Stimulated activated CD8-positive, alpha-beta memory T cell treated with anti-CD3 and anti-CD28 coated beads, Interleukin-15, amount 100 ng/mL, for 4 hours (primary cell): ENCODE measurements at places on chromosomes 3 and 15.

DNA sequence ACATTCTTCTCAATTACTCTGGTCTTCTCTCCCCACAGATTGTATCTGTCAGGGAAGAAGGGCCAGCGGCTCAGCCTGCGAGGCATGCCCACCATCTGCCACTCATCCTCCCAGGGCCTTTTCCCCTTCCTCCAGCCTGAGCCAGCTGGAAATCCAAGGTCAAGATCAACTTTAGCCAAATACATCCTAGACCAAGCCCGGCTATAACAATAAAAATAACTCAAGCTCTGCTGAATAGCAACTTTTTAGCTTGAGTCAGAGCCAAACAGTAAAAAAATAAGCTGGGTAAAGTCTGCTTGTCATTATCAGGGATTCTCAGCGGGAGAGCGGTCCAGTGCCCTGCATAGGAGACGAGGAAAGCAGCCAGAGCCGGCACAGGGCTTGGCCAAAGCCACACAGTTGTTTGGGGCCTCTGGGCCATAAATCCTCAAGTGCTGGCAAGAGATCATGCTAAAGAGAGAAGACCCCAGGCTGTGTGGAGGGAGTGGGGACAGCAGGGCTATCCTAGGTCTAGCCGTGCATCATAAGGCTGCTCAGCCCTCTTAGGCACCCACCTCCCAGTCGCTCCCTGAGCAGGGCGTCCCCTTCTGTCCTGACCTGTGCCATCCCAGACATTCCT is 76.2 kb upstream of the HERC1 start:
- DNase-seq, result no peak

GRCh38 chr15:27535445-27536129 is 563.5 kb downstream of the OCA2 start:
- DNase-seq, result no peak

- no peak for DNase-seq
Observed at GRCh38 chr3:128337305-128337704, 129.4 kb downstream of the DNAJB8 start.

GRCh38 chr15:100931143-100931890 is 12.2 kb downstream of the LRRK1 start:
- DNase-seq, result no peak

- no peak for DNase-seq
Observed at GRCh38 chr3:184740509-184741258, 28.8 kb upstream of the MAGEF1 start.

DNA sequence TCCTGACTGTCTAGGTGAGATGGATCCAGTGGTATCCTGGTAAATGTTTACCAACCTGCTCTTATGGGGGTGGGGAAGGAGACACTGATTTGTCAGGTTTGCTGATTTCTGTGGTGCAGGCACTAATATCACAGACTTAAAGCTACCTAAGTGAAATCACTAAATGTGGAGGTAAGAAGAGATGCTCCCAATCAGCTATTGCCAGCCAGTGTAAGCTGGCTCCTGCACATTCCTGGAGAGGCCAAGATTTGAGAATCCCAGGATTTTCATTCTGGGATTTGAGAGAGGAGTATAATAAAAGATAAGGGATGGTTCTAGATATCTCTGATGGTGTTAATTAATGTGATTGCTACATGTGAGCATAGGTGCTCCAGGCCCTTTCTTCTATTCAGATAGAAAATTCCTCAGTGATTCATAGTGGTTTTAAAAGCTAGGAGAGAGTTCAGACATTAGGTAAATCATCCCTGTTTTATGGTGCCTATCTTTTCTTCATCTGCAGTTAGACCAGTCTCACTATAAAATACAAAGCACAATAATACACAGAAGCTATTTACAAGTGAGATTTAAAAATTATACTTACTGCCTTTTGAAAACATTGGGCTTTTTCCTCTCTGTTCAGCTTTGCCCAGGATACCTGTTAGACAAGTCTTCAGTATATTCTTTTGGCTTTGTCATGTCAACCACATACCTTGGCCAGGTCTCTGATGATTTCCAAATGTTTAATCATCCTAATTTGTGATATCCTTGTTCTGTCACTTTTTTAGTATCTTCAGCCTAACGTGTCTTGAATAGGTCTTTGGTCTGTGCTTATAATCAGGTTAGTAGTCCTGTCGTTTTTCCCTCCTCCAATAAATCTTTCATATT is 90.9 kb downstream of the MBNL1 start:
- DNase-seq, result no peak

- no peak for DNase-seq
Observed at GRCh38 chr3:184078851-184079250, 18.0 kb upstream of the HTR3E start.

- no peak for DNase-seq
Observed at GRCh38 chr15:65569728-65570127, 39.5 kb downstream of the HACD3 start.

- no peak for DNase-seq
Observed at GRCh38 chr15:73965758-73966113, 26.4 kb downstream of the STOML1 start.

GRCh38 chr3:41236228-41236627 is 36.9 kb downstream of the CTNNB1 start:
- no peak for DNase-seq

- DNase-seq, result no peak
Observed at GRCh38 chr15:70451821-70452653, 311.3 kb downstream of the UACA start.

GRCh38 chr15:23518104-23518503 is 47.4 kb upstream of the MKRN3 start:
- DNase-seq, result no peak

DNA sequence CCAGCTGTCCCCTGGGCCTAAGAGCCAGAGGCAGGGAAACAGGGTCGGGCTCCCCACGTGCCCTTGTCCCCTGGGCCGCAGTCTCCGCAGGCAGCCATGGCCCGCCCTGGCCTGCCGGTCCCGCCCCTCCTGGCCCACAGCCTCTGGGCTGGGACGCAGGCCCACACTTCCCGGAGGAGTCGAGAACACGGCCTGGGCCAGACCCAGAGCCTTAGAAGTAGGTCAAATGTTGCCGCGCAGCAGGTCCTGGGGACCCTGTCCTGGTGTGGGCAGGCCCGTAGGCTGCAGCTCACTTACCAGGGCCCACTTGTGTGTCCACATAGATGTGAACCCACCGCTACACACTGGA is 4.3 kb upstream of the MYL3 start:
- DNase-seq, result no peak

GRCh38 chr3:148513096-148513543 is 184.6 kb upstream of the AGTR1 start:
- no peak for DNase-seq

GRCh38 chr3:189563853-189564563 is 67.2 kb upstream of the TP63 start:
- no peak for DNase-seq

- DNase-seq, result no peak
Observed at GRCh38 chr3:61946570-61947324, 385.4 kb downstream of the PTPRG start.

GRCh38 chr15:41967506-41968206 is 4.7 kb downstream of the EHD4 start:
- no peak for DNase-seq

- peak; percentile 63 for DNase-seq
Observed at GRCh38 chr3:125055913-125056745, at the start of gene HEG1. TSS of gene HEG1 (minus strand) at chr3:125055997. CDS start at chr3:125055890, 107 bp downstream.

GRCh38 chr3:24069045-24069444 is 124.0 kb downstream of the NR1D2 start:
- DNase-seq, result no peak

GRCh38 chr3:38650248-38650951 is 913 bp upstream of the SCN5A start:
- DNase-seq, result no peak

- no peak for DNase-seq
Observed at GRCh38 chr3:138479438-138479863, 45.0 kb downstream of the ESYT3 start.

DNA sequence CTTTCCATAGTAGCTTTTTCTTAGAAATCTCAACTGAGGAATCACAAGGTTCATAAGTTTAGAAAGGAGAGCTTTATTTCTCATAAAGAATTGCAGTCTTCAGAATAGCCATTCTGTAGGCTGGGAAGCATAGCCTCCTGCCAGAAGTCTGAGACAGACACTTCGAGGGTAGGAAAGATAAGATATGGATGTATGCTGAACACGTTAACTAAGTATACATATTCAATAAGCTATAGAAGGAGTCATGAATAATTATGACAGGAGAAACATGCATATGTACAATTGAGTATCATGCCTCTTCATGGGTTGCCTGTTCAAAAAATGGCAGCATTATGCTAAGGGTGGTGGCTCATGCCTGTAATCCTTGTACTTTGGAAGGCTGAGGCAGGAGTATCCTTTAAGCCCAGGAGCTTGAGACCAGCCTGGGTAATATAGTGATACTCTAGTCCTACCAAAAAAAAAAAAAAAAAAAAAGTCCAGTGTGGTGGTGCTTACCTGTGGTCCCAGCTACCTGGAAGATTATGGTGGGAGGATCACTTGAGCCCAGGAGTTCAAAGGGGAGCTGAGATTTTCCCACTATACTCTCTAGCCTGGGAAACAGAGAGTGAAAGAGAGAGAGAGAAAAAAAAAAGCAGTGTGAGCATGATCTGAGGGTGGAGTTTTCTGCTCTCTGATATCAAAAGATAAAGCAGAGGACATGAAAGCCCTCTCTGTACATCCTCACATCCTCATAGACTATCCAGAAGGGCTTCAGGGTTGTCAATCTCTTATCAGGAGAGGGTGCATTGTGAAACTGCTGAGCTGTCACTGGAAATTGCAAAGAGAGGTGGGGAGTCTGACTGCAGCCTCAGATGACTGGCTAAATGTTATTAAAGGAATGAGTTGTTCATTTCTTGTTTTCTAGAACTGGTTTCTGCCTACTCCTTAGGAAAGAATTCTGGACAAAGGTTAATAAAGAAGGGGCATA is 23.6 kb upstream of the CADPS start:
- no peak for DNase-seq

DNA sequence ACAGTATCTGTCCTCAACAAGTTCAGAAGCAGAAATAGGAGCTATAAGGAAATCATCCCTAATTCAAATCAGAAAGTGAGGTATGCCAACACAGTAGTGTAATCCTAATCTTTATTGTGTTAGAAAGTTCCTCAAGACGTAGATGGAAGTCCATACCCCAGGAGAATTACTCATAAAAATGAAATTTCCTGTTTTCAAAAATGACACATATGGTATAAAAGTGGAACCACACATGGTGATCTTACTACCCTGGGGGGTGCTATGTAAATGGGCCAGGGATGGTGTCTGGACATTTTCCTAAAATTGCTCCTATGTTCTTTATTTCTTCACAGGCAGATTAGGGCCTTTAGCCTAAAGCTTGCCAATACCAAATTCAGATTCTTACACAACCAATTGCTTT is 204.1 kb downstream of the ARRDC4 start:
- DNase-seq, result no peak

- DNase-seq, result no peak
Observed at GRCh38 chr15:94125156-94125555, 106.2 kb upstream of the MCTP2 start.

GRCh38 chr15:31305796-31306425 is 20.7 kb upstream of the KLF13 start:
- DNase-seq, result no peak

- DNase-seq, result no peak
Observed at GRCh38 chr3:99579965-99580364, 58.4 kb upstream of the COL8A1 start.

DNA sequence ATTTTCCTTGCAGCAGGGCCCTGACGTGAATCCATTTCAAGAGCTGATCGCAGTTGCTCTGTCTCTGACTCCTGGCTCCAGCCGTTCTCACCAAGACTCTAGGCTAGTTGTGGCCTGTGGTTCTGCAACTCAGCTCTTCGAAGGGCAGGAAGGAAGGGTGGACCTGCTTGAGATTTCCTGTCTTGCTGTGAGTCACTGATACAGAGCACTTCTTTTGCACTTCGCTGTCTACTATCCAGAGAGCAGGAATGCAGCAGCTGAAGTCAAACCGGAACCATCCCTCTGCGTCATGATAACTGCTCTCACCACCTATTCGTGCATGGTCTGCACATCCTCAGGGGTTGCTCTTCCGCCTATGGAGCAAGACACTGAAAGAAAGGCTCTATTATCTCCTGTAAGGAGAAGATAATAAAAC is 59.7 kb downstream of the RAP2B start:
- peak; percentile 54 for DNase-seq

DNA sequence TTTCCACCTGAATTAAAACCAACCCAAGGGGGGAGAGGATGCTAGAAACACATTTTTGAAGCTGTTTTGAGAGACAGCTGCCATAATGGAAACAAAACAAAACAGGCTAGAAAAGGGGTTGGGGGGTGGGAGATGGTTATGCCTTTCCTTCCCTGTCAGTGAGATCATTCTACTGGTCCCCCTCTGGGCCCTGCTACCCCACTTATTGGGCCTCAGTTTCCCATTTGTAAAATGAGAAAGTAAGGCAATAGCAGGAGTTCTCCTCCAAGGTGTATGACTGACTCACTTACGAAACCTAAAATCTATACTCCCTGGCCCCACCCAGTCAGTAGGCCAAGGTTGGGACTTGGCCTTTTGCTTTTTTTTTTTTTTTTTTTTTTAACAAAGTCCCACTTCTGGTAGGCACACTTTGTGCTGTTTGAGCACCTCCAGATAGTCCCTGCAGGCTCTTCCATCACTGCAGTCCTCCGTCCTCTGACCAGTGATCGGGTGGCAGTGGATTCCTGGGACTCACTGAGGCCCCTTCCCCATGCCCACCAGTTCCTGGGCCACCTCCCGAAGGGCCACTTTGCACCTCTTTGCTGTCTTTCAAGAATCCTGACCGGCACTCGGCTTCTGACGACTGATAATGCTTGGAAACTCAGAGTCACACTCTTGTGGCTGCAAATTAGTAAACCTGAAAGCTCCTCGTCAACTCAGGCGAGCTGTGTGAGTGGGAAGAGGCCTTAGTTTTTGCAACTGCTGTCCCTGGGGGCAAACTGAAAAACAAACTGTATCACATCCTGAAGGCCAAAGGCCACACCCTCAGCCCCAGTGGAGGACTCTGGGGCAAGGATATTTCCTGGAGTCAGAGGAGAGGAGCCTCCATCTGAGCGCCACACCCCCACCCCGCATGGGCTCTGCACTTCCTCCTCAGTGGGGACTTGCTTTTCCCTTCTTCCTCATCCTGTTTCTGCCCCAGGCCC is 6.7 kb upstream of the PSTPIP1 start:
- no peak for DNase-seq

DNA sequence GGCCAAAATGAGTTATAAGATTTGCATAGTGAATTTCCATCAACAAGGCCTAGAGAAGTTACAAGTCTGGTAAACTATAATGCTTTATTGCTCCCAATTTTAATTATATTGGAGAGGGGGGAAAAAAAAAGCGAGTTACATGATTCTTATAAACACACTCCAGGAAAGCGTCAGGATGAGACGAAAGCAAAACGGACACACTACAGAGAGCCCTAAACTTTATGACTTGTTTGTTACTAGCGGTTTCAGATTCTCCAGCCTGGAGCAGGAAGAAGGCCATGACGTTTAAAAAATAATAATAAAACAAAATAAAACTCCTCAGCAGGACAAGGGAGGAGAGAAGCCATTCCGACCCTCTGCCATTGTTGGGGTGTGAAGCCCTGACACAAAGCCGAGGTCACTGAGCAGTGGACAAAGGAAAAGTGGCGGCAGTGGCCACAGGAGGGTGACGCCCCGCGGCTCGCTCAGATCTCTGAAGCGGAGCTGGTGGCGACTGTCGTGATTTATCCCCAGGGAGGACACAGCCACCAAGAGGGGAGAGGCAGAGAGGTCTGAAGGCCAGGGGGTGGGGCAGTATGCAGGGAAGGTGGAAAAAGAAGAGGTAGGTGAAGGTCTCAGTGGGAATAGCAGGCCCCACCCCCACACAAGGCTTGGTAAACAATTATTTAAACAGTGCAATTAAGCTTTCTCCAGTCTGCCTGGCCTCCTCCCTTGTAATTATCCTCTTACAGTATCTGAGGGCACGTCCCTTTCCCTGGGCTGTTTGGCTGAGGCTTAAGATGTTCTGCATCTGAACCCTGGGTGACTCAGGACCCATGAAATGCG is 45.3 kb downstream of the ADAMTS9 start:
- no peak for DNase-seq

- DNase-seq, result no peak
Observed at GRCh38 chr3:191138937-191139336, 60.1 kb upstream of the OSTN start.
